ENCODE measurements at places on chromosomes 13 and 19.

DNA sequence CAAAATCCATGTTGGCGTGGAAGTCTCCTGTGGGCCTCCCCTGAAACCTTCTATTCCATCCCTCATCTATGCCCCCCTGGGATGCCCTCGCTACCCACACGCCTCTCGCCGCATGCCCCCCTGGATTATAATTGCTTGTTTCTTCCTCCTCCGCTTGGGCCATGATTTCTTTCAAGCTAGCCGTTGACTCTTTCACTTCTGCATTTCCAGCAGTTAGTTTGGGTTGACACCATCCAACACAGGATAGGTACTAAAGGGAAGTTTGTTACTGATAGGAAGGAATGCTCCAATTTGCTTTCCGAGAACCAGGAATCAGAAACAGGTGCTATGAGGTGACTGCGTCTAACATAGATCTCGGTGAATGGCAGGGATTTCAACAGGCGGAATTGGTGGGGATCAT is 7.7 kb upstream of the SLC25A15 start:
- DNase-seq: no peak

- no peak for DNase-seq
These were observed 25.9 kb upstream of the OR10H2 start for GRCh38 chr19:15701757-15702533.

GRCh38 chr19:42079886-42080763 is 4.2 kb downstream of the ZNF574 start:
- no peak for DNase-seq

DNA sequence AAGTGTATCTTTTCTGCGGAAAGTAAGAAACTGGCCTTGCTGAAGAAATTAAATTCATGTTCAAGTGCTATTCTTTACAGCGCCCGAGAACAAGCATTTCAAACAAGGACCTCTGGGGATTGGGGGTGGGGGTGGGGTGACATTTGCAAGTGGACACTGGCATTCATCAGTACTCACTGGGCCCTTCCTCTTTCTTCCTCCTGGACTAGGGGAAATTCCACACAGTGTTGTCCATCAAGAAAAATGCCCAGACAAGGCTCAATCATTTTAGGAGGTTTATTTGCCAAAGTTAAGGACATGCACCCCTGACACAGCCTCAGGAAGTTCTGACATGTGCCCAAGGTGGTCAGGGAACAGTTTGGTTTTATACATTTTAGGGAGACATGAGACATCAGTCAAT is 22.9 kb upstream of the OR10H1 start:
- no peak for DNase-seq

DNA sequence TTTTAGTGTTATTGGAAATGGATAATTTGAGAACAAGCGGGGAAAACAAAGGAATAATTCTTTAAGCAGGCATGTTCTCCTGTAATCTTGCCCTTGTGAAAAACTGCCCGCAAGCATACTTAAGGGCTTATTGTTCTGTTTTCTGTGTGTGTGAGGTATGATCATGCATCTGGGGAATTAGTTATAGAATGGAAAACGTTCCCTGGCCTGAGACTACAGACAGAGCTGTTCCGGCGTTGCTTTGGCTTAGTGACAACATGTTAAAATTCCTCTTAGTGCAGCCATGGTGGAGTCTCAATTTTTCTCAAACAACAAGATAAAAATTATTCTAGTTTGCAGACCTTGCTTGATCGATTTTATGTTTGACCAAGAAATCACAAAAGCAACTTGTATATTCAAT is 560.2 kb upstream of the SPRY2 start:
- peak; percentile 63 for DNase-seq

DNA sequence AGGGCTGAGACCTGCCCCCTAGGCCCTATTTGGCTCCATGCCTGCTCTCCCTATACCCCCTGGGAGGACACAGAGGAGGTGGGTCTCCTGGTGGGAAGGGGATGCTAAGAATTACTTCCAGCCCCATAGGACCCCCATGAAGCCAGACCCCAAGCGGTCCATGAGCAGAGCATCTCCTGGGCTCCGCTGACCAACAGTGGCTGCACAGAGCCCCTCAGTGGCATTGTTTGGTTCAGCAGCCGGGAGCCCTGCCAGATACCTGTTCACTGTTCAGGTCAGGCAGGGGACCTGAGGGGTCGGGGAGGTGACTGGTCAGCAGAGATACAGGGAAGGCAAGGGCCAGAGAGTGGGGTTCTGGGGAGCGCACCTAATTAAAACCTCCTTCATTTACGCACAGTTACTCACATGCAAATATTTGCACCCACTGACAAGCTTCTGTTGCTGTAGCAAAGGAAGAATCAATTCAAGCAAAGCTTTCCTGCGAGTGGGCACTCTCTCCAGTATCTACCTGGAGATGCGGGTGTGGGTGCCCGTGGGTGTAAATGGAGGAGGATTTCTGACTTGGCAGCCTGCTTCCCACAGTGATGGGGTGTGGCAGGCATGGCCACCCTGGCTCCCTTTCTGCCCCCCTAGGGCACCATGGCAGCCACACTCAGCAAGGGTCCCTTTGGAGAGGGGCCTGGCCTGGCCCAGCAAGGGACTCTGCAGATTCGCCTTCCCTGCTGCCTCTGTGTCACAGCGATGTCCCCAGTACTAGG is 83.5 kb downstream of the CHST8 start:
- DNase-seq: no peak

GRCh38 chr19:7605490-7606222 is 10.0 kb downstream of the CAMSAP3 start:
- DNase-seq: peak; percentile 19

DNA sequence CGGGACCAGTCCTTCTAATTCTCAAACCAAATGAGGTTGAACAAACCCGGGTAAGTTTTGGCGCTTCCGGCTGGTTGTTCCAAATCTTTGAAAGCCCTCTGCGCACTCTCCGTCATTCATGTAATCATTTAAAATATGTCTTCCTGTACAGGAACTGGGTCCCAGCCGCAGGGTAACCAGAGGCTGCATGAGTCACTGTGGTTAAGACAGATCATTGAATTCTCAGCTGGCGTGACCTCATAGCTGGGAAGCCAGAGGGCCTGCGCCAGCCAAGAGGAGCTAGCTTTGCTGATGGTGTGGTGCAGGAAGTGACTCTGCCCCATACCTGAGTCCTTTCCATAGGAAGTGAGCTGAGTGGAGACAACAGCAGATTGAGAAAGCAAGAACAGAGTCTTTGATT is 135.2 kb downstream of the TSHZ3 start:
- DNase-seq: no peak

DNA sequence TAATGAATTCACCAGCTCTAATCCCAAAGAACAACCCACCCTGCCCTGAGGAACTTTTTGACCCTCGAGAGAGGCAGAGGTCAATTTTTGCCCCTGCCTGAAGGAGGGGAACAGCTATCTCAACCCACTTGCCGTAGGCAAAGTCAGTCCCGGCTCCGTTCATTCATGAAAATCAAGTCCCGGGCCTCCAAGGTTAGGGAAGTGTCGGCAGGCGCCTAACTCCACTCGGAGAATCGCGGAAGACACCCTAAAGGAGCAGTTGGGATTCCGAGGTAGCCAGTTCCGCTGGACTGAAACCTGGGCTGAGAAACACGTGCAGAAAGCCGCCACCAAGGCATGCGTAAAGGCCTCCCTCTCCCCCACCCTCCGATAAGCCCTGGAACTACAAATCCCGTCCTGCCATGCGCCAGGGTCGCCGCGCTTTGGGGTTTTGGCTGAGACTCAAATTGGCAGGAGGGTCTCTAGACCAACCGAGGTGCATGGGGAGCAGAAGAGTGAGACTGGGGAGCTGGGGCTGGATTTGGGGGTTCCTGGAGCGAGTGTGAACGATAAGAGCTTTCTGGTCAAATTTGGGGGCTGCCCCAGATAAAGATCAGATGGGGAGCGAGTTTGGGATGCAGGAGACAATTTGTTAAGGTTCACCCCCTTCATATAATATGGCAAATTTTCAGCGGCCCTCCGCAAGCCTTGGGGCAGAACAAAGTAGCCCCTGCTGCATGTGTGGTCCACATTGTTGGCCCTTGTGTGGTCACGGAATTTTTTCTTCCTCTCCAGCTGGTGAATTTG is at the start of gene TNPO2:
Gene TNPO2 (minus strand): TSS at position 292 of the 786 bp plus-strand sequence. CDS start 2,955 bp downstream, outside the sequence.
- peak; percentile 83 for DNase-seq

- no peak for DNase-seq
These were observed 117.8 kb upstream of the IRS2 start for GRCh38 chr13:109904218-109904617.

DNA sequence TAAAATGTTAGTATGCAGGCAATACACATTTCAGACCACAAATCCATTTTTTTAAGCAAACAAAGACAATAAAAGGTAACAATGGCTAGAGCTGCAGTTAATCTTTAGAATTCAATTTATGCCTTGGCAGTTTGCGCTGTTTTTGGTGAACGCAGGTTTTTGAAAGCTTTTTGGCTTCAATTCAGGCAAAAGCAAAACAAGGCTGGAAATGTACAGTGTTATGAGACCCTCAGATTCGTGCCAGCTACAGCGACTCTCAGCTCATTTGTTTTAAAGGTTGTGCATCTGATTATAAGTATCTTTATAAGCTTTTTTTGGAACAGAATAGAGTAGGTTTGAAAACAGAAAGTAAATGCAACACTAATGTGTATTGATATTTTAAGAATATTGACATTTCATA is 63.6 kb upstream of the SOX1 start:
- DNase-seq: no peak

DNA sequence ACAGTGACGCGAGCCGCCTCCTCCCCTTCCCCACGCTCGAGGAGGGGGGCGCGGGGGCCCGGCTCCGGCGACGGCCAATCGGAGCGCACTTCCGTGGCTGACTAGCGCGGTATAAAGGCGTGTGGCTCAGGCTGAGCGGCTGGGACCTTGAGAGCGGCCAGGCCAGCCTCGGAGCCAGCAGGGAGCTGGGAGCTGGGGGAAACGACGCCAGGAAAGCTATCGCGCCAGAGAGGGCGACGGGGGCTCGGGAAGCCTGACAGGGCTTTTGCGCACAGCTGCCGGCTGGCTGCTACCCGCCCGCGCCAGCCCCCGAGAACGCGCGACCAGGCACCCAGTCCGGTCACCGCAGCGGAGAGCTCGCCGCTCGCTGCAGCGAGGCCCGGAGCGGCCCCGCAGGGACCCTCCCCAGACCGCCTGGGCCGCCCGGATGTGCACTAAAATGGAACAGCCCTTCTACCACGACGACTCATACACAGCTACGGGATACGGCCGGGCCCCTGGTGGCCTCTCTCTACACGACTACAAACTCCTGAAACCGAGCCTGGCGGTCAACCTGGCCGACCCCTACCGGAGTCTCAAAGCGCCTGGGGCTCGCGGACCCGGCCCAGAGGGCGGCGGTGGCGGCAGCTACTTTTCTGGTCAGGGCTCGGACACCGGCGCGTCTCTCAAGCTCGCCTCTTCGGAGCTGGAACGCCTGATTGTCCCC is at the start of gene JUNB:
Gene JUNB (plus strand): TSS at position 142 of the 706 bp plus-strand sequence. CDS start 286 bp downstream, at position 428.
- peak; percentile 95 for DNase-seq

DNA sequence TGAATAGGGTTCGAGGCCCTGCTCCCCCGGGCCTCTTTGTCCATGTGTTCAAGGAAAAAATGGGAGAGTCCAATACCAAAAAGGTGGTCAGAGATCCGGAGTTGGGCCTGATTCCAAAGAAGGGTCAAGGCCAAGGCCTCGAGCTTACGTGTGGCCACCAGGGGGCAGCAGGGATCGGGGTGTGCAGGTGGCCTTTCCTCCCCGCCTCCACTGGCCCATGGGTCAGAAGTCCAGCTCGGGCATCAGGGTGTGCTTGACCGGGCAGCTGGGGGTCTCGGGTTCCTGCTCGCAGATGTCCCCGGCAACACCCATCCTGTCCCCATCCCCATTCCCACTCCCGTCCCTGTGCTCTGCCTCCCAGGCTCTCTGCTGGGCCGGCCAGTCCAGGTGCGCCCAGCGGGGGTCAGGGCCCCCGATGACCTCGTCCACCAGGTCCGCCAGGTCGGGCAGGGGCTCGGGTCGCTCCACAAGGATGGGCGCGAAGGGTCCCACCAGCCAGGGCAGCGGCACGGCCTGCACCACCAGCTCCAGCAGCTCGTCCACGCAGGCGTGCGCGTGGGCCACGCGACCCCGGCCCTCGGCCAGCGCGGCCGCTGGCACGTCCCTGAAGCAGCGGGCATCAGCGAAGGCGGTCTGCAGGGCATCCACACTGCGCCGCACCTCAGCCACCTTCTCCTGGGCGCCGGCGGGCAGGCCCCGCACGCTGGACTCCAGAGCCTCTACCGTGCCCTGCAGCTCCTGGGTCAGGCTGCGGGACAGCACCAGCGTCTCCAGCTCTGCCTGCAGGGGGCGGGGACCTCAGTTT is 5.2 kb upstream of the PLIN4 start:
- peak; percentile 26 for DNase-seq

DNA sequence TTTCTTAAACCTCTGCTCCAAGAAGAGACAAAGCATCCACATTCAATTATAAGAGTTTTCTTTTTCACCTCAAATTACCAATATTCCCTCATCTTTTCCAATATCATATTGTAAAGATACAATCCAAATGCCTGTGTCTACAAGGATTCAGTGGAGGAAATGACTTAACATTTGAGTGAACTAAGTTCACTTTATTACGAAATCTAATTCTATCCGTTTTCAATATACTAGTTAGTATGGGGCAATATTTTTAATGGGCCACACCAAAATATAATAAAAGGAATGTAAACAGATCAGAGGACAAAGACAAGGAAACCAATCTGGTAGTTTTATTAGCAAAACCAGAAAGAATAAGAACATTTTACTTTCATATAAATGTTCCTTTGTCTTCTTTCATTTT is 136.0 kb downstream of the DCLK1 start:
- no peak for DNase-seq

- no peak for DNase-seq
These were observed 74.2 kb downstream of the TUBGCP3 start for GRCh38 chr13:112513761-112514160.

GRCh38 chr13:107742544-107742943 is 472.8 kb downstream of the LIG4 start:
- DNase-seq: no peak

GRCh38 chr13:74077792-74078191 is 56.4 kb downstream of the KLF12 start:
- DNase-seq: peak; percentile 19

GRCh38 chr13:58397596-58398387 is 766.2 kb downstream of the PCDH17 start:
- no peak for DNase-seq

- DNase-seq: no peak
These were observed 1.5 kb downstream of the ILF3 start for GRCh38 chr19:10655457-10656312.

DNA sequence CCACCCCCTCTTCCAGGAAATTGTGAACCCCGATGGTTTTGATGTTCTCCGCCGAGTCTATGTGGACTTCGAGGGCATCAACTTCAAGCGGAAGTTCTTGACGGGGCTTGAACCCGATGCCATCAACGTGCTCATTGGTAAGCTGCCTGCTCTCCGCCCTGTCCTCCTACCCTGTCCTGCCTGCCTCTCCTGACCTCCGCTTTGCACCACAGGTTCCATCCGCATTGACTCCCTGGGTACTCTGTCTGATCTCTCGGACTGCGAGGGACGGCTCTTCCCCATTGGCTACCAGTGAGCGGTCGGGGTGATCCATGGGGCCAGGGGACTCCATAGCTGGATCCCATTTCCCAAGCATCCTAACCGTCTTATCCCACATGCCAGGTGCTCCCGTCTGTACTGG is 11.9 kb downstream of the IGFLR1 start:
- DNase-seq: no peak

GRCh38 chr13:33678906-33679657 is 138.9 kb upstream of the RFC3 start:
- DNase-seq: no peak

GRCh38 chr13:73210218-73210883 is 151.5 kb downstream of the KLF5 start:
- no peak for DNase-seq

Data from G401 (cell line).